Aorta (tissue), 5 donors: ENCODE measurements at places on chromosomes 12 and 14. TPM values are rescaled to one million over a fixed set of nuclear protein-coding genes. Genes with fewer than 3 reads are reported as not detected.

DNA sequence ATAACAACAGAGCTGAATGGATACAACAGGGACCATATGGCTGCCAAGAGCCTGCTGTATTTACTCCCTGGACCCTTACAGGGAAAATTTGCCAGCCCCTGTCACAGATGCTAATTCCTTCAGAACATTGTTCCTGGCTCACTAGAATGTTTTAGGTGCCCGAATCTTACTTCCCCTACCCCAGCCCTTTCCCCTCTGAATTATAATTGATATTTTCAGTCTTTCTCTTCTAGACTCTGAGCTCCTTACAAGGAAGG lies 235.3 kb downstream of the KSR2 start:
- no peaks in the 10 kb centered on the region for H3K36me3 ChIP-seq
- H3K27me3 ChIP-seq, result no peaks in the 10 kb centered on the region
- H3K4me3 ChIP-seq, result no peak overlapping the region
- H3K4me1 ChIP-seq, result no peaks in the 10 kb centered on the region
- no peak for DNase-seq

The FOXM1 gene
- total RNA-seq, result 0.84 TPM

DNA sequence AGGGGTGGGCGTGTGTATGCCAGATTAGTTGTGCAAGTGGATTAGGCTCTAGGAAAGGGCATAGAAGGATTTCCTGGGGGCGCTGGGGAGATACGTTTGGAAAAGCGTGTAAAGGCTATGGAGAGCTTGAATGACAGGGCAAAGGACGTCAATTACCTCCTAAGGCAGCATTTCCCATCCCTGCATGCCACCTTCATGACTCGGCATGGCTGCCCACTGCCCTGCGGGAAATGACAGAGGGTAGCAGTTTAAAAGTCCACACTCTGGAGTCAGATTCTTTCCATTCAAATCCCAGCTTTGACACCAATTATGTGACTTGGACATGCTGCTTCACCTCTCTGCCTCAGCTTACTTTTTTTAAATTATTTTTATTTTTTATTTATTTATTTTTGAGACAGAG lies 14.8 kb upstream of the TMEM229B start:
- no peak for DNase-seq
- H3K4me3 ChIP-seq, result no peak overlapping the region
- H3K27me3 ChIP-seq, result no peaks in the 10 kb centered on the region
- no peak overlapping the region for H3K27ac ChIP-seq
- H3K36me3 ChIP-seq, result no peaks in the 10 kb centered on the region

The PSEN1 gene
- total RNA-seq, result 44.4 TPM

DNA sequence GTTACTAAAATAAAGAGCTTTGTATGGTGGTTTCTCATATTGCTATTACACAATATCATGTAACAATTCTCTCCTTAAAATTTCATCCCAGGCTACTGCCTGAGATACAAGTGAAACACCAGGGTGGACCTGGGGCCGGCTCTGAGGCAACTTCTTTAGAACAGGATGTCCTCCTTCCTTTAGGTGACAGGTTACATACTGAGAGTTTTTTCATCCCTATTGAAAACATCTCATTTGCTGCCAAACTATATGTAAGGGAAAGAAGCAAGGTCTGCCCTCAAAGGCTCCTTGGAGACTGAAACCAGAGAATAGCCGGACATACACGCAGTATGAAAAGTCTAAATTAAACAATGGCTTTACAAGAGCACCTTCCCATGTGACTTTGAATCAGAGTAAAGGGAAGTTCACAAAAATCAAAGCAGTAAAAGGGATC lies 139.9 kb downstream of the DUSP6 start:
- H3K4me3 ChIP-seq, result no peak overlapping the region
- H3K27ac ChIP-seq, result no peak overlapping the region
- no peaks in the 10 kb centered on the region for H3K36me3 ChIP-seq
- no peak for DNase-seq
- H3K27me3 ChIP-seq, result no peaks in the 10 kb centered on the region
- H3K4me1 ChIP-seq, result no peaks in the 10 kb centered on the region

DNA sequence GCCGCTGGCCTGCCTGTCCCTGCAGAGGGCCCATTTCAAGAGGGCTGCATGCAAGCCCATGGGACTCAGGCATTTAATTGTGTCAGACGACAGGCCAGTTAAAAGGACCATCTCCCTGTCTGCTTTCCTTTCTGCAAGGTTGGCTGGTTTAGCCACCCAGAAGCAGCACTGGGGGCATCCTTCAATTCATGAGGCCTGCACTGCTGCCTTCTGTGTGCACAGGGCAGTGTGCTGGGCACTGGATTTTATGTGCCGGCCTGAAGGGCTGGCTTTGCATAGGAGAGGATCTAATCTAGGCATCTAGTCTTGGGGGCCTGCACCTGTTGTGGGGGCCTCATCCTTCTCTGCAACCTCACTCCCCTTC lies 114.1 kb upstream of the FKBP4 start:
- no peaks in the 10 kb centered on the region for H3K36me3 ChIP-seq
- no peak for DNase-seq
- H3K4me3 ChIP-seq, result no peak overlapping the region
- no peaks in the 10 kb centered on the region for H3K27me3 ChIP-seq

DNA sequence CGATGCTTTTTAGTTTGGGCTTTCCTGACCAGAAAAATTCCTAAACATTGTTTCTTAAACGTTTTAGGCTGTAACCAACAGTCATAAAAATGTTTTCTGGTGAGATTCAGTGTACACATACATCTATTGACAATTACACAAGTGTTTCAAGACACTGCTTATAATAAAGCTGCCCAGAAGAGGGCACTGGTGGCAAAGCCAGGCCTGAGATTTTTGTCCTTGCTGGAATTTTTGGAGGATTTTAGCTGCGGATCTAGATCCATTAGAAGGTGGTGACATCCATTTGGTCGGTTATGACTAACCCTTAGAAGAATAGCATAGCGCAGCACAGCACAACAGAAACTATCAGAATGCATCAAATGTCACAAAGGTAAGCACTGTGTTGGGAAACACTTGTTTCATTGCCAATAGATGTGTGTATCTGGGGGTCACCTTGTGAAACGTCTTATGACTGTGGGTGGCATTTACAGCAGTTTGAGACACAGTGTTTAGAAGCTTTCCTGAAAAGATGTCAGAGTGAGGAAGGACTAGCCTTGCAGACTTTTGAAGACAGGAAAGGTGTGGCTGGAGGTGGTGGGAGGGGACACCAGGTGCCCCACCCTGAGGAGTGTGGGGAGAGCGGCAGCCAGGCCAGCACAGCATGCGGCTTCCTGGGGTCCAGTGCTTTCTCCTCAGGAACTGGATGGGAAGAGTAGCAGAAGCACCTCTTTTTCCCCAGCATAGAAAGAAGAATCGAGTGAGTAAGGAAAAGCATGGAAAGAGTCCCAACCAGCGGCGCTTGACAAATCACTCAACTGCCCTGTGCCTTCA lies 54.7 kb upstream of the FKBP4 start:
- no peak overlapping the region for H3K4me3 ChIP-seq
- no peak overlapping the region for H3K27ac ChIP-seq
- no peaks in the 10 kb centered on the region for H3K4me1 ChIP-seq
- H3K27me3 ChIP-seq, result no peaks in the 10 kb centered on the region
- H3K36me3 ChIP-seq, result no peaks in the 10 kb centered on the region

DNA sequence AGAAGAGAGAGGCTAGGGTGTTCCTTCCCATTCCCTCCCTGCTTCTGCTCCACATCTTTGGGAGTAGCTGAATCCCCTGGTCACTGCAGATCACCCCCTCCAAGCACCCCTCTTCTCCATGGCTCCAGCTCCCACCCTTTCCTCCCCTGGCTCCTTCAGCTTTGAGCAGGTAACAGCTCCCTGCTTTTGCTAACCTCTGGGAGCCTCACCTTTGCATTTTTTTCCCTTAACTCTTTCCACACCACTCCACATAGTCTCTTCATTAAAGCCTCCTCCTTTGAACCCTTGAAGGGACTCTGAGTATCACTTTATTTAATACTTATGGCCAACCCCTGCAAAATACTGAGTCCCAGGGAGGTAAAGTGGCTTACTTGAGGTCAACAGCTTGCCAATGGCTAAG lies 25.7 kb upstream of the SERPINA6 start:
- H3K27me3 ChIP-seq, result peaks cover 2% of the 10 kb centered on the region
- no peak for DNase-seq
- H3K36me3 ChIP-seq, result no peaks in the 10 kb centered on the region
- no peaks in the 10 kb centered on the region for H3K4me1 ChIP-seq
- no peak overlapping the region for H3K4me3 ChIP-seq

DNA sequence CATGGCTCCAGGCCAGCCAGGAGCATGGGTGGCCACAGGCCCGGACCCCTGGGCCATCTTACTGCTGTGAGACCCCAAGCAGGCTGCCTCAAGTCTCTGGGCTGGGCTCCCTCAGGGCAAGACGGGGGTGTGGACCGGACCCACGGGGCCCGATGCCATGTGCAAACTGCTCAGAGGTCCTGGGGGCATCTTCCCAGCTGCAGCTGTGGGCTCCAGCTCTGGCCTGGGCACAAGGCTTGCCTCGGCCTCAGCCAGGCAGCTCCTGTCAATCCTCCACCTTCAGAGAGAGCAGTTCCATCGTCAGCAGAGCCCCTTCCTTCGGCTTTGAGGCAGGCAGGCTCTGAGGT lies 12.4 kb upstream of the GPR132 start:
- no peaks in the 10 kb centered on the region for H3K36me3 ChIP-seq
- no peak overlapping the region for H3K27ac ChIP-seq
- no peak for DNase-seq
- no peak overlapping the region for H3K4me3 ChIP-seq

DNA sequence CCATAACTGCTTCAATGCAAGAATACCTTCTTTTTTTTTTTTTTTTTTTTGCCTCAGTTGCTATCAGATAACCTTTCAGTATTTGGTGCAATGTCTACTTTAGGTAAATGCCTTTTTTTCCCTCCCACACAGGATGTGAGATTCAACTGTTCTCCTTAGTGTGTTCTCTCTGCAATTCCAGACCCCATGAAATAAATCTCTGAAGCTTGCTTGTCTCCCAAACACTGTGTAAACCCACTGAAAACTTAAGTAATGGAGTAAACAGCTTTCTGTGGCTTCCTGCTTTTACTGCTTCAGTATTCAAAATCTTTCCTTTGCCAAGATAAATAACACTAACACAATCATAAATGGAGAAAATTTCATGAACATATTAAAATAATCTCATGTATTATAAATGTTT lies 55.8 kb upstream of the CLEC14A start:
- H3K36me3 ChIP-seq, result no peaks in the 10 kb centered on the region
- no peak for DNase-seq
- H3K4me1 ChIP-seq, result no peaks in the 10 kb centered on the region
